ENCODE measurements at places on chromosomes 2 and 18.

GRCh38 chr2:111219285-111219684, 98.6 kb downstream of the BCL2L11 start:
- DNase-seq, result no peak

DNA sequence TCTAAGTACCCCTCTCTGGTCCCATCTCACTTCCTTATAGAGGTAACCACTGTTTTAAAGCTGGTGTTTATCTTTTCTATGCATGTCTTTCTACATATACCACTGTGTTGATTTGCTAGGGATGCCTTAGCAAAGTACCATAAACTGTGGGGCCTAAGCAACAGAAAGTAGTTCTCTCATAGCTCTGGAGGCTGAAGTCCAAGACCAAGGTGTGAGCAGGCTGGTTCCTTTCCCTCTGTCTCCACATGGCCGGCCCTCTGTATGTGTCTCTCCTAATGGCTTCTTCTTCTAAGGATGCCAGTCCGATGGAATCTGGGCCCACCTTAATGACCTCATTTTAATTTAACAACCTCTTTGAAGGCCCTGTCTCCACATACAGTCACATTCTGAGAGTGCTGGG, 40.8 kb upstream of the ROCK2 start:
- no peak for DNase-seq

DNA sequence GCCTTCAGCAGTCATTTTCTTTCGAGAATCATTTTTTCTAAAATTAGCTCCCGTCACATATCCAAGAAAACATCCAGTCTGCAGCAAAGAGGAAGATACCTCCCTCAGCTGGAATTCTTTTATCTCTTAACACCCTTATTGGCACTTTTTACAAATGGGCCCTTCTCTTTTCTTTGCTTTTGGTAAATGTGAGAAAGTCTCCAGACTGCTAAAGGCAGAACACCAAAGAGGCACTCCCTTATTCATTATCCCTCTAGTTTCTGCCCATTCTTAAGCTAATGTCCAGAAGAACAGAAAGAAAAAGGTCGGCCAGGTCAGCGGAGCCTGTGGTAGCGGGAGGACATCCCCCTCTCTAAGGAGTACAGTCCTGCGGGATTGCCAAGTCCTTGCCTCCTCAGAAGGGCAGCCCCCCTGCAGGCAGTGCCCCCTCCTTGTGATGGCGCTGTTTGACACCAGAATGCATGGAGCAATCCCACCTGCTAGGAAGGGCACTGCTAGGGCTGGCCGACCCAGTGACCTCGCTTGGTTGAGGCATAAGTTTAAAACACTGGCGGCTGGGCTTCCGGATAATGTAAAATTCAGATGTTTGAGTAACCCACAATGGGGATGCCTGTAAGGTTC, 34.0 kb downstream of the ST6GAL2 start:
- no peak for DNase-seq

- no peak for DNase-seq
These were observed 611 bp downstream of the ZNF512 start for GRCh38 chr2:27583390-27583915.

DNA sequence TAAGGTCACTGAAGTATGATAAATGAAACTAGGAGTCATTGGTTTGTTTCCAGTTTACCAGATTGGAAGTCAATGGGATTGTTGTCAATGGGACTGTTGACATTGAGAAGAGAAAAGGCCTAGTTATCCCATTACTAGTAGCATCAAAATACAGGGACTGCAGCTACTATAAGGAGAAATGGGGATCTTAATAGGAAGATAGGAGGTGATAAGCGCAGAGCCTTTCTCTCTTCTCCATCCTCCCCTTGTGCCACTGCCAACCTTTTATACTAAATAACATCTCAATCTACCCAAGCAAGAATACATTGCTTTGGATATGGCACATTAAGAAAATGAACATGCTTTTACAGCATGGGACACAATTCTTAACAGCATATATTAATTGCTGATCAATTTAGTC, 10.5 kb upstream of the BBS5 start:
- DNase-seq, result no peak

- no peak for DNase-seq
These were observed 66.9 kb upstream of the ZNG1B start for GRCh38 chr2:113370478-113371091.

- no peak for DNase-seq
These were observed 634.0 kb downstream of the LRP1B start for GRCh38 chr2:141496810-141497209.

DNA sequence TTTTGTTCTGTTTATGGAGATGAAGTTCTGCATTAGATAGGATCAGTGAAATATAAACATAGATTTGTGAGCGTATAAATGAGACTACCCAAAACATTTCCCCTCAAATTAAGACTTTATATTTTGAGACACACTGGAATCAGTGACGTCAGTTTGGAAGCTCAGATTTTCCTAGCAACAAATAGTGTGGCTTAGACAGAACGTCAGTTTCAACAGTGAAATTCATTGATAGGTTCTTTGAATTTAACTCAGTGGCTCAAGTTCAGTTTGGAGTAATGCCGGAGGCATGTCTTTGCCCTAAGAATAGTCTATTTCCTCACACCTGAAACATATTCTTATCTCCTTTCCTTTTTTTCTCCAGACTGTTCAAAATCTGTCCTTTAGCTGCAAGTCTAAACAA, 113.6 kb upstream of the ARHGAP15 start:
- DNase-seq, result no peak

DNA sequence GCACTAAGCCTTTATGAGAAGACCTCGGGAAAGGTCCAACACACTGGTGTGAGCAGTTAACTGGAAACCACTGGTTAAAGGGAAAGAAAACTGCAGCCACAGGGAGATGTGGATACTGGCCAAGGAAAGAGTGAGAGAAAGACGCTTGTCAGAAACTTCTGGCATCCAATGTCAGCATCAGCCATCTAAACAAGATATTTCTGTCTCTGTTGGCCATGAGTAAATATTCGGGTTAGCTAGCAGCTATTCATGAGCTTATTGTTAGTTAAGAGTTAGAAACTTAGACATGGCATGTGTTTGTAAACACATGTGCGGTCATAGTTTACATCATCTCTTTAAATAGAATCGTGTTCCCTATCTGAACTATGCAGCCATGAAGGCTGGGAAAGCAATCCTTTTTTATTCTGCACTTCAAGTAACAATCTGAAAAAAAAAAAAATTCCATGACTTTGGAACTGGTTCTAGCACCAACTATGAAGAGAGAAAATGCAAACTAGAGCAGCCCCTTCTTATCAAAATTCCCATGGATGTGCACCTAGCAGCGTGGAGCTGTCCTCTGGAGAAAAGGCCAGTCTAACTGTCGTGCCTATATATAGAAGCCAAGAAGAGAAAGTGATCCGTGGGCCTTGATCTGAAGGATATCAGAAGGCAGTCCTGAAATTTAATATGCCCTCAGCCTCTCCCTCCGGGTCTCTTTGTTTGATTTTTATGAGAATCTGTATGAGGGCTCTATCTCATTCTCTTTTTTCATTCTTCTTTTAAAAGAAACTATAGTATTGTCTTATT, 84.0 kb upstream of the RFX8 start:
- no peak for DNase-seq

GRCh38 chr2:240823449-240824336, 3.7 kb upstream of the KIF1A start:
- no peak for DNase-seq

GRCh38 chr2:56347881-56348280, 164.1 kb downstream of the CCDC85A start:
- no peak for DNase-seq

Data from T-helper 17 cell (primary cell).